NCI-H1105 (cell line): ENCODE measurements at places on chromosomes 6 and 20.

DNA sequence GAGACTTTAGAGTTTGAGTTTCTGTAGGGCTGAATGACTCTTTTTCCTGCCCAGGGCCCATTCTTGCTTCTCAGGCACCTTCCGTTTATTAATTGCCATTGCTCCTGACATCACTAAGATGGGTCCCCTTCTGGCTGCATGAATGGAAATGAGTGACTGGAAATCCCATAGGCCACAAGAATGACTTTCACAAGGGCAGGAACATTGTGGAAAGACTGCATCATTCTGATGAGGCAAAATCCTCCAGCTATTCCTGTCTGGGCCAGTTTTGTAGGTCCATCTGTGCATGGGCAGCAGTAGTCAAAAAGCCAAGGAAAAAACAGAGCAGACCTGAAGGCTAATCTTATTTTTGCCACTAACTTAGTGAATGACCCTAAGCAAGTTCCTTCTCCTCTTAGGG lies 19.3 kb downstream of the TMEM74B start:
- no peak for DNase-seq

DNA sequence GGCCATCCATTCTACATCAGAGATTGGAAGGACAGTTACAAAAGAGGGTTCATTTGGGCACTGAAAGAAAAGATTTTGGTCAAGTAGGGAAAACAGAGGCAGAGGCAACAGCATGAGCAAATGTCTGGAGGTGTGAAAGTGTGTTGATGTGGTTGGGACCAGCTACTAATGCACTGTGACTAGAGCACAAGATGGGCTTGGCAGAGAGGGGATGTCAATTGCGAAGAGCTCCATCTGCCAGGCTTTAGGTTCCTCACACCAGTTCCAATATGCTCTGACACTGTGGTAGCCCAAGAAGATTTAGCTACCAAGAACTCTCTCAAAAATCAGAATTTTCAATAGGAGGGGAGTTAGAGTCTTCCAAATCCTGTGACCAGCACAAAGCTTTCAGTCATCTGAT lies 42.1 kb downstream of the TRAF3IP2 start:
- no peak for DNase-seq

- no peak for DNase-seq
Observed at GRCh38 chr6:85236636-85237035, 213.2 kb upstream of the NT5E start.

DNA sequence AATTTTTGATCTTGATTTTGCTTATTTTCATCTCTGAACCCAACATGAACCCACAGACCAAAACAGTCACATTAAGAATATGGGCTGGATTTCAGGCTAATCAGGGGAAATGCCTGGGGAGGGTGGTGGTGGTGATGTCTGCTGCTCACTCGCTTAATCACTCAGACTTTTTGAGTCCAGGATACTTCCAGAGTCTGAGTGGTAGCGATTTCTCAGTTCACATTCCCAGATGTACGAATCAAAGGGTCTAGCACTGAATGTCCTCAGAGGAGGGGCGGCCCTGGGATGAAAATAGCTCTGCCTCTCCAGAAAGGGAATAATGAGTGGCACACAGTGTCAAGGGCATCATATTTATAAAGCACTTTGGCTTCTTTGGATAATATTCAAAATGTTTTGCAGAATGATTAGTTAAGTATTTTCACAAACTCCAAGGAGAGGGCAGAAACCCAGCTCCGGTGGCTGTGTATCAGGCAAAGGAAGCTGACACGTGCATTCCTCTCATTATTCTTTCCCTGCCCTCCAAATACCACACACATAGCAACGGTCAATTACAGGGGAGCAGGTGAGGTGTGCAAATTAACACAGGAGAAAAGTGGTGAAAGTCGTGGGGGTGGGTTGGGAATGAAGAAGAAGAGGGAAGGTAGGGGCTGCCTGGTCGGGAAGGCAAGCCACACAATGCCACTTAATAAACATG lies 345.2 kb upstream of the RSPO3 start:
- no peak for DNase-seq

DNA sequence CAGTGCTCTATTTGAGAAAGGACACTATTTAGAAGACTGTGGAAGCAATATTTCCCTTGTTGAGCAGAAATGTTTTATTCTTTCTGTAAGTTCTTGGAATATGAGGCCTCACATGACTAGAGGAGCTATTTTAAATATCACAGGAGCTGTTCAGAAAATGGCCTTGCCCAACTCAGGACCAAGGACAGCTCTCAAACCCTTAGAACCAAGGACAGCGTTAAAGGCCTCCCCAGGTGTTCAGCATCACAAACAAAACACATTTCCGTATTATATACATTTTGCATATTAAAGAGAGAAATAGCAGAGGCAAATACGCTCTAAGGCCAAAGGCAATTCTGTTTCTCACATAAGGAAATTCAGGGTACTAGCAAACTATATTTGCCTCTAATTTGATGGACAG lies 631.4 kb downstream of the CDH26 start:
- no peak for DNase-seq

GRCh38 chr20:25276533-25277050 lies 28.7 kb downstream of the PYGB start:
- no peak for DNase-seq

- DNase-seq, result no peak
Observed at GRCh38 chr20:50328222-50328979, 137.8 kb downstream of the CEBPB start.

GRCh38 chr6:21147995-21148394 lies 445.6 kb upstream of the SOX4 start:
- DNase-seq, result no peak

GRCh38 chr6:141326426-141326825 lies 806.3 kb upstream of the GJE1 start:
- no peak for DNase-seq

GRCh38 chr6:106101466-106101865 lies 15.3 kb downstream of the PRDM1 start:
- DNase-seq, result no peak

DNA sequence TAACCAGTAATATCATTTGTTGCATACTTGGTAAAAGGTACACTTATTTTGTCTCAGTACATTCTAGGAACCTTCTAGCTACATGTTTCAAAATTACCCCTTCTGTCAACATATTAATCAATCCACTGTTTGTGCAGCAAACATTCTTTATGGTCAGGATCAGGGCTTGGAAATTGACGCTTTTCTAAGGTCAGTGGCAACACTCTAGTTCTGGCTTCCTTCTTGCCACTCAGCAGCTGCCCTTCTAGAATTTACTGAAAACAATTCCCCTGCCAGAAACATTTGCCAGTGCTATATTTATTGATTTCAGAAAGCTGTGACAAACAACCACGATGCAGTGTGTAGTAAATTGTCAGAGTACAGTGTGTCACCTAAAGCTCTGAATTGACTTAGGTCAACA lies 84.7 kb upstream of the FBXL4 start:
- DNase-seq, result no peak

DNA sequence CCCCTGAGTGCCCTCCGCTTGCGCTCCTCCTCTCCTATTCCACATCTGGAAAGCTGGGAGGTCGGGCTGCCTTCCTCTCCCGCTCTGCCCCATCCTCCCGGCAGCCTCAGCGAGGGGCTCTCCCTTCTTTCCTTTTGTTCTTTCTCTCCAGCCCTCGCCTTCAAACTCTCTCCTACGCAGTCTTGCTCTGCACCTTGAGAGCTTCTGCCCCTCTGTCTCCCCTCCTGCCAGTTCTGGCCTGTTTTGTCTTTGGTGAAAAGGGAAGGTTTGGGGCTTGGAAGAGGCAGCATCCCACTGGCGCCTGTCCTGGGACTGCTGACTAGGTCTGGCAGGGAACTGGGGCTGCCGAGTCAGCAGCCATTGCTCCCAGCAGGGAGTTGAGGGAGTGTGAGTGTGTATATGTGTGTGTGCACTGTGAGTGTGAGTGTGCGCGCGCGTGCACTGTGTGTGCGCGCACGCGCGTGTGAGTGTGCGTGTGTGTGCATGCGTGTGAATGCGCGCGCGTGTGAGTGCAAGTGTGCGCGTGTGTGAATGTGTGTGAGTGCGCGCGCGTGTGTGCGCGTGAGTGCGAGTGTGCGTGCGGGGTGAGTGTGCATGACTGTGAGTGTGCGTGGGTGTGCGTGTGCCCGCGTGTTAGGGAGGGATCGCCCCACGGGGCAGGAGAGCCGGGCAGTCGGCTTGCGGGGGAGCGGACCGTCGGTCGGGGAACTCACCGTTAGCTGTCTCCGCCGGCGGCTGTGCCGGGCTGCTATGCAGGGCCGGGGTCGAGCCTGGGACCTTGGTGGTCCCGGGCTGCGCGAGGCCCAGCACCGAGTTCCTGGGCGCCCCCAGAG lies 523 bp downstream of the CPXM1 start:
- no peak for DNase-seq

- no peak for DNase-seq
Observed at GRCh38 chr6:133343220-133343619, 102.1 kb downstream of the EYA4 start.

GRCh38 chr20:47648943-47649342 lies 136.3 kb downstream of the SULF2 start:
- no peak for DNase-seq

- DNase-seq, result no peak
Observed at GRCh38 chr6:44856479-44856878, 469.0 kb downstream of the CDC5L start.
